Glutamatergic neuron (in vitro differentiated cells): ENCODE measurements at places on chromosomes 4 and X. TPM values are rescaled to one million over a fixed set of nuclear protein-coding genes. Genes with fewer than 3 reads are reported as not detected.

GRCh38 chr4:72283357-72283756 lies 251.6 kb downstream of the NPFFR2 start:
- no peaks in the 10 kb centered on the region for H3K36me3 ChIP-seq
- no peaks in the 10 kb centered on the region for H3K27me3 ChIP-seq

DNA sequence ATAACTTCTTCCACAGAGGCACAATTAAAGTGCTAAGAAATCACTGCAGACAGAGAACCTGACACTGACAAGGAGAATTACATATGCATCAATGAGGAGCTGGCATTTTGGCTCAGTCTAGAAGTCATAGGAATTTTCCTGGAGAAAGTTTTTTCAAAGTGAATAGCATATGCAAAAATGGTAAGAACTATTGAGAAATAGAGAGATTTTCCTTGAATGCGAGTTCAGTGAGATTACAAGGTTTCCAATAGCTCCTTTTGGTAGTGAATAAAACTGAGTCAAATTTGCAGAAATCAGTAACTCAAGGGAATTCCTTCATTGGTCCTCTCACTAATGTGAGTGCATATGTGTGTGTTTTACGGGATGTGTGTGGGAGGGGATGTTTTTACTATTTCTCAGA lies 557.5 kb downstream of the PPARGC1A start:
- no peak overlapping the region for H3K4me3 ChIP-seq
- H3K27ac ChIP-seq, result no peak overlapping the region
- no peaks in the 10 kb centered on the region for H3K36me3 ChIP-seq
- no peak for DNase-seq

DNA sequence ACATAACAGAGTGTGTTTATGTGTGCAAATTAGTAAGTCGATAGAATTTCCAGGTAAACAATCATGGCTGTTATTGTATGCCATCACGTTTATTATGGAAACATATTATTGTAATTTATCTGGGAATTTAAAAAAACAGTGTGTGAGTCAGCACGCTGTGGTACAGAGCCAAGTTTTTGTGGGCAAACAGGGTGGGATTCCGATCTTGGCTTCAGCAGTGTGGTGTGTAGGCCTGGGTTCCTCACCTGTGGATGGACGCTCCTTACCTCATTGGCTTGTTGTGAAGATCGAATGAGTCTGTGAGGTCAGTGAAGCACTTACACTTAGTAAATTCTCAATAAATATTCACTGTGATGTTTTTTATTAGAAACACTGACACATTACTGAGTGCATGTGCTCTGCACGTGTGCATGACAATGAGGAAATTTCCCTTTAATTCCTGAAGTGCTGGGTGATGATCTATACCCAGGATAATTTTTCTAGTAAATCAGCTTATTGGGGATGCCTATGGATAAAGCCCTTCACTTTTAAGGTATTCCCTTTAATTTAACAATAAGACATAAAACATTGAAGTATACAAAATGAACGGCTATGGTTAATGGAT lies 36.4 kb downstream of the SLIT2 start:
- no peak overlapping the region for H3K4me3 ChIP-seq
- H3K27ac ChIP-seq, result no peak overlapping the region

Gene RAB33A
- 13.3 TPM for total RNA-seq

DNA sequence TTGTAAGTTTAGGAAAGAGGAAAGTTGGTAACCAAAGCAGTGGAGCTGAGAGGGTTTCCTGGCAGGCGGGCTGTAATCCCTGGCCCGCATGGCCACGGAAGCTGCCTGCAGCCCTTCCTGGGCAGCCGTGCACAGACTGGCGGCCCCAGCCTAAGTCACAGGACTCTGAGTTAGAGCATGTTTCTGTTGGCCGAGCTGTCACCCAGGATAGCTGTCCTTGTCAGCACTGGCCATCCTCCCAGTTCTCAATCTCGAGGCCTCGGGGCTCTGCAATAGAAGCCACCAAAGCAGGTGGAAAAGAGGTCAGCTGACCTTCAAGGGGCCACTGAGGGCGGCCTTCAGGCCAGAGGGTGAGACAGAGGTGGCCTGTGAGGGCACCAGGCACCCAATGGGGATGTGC lies 20.5 kb downstream of the PNMA6E start:
- H3K27ac ChIP-seq, result no peak overlapping the region
- H3K4me3 ChIP-seq, result no peak overlapping the region
- no peaks in the 10 kb centered on the region for H3K4me1 ChIP-seq
- no peaks in the 10 kb centered on the region for H3K36me3 ChIP-seq

Gene MAGED4
- total RNA-seq, result 192 TPM

- peaks cover 4% of the 10 kb centered on the region for H3K27me3 ChIP-seq
- H3K4me1 ChIP-seq, result no peaks in the 10 kb centered on the region
- peaks cover 5% of the 10 kb centered on the region for H3K36me3 ChIP-seq
- peak overlapping the region; percentile 77 for H3K27ac ChIP-seq
Measured at GRCh38 chrX:150958177-150958576, 25.0 kb upstream of the HMGB3 start.

Gene CLCN3
- 58.1 TPM for total RNA-seq

- H3K27ac ChIP-seq, result no peak overlapping the region
- no peak overlapping the region for H3K4me3 ChIP-seq
- no peak for DNase-seq
Measured at GRCh38 chrX:126695375-126695896, 124.1 kb upstream of the PRR32 start.

GRCh38 chr4:175412746-175413145 lies 399.3 kb downstream of the GPM6A start:
- H3K36me3 ChIP-seq, result peaks cover 18% of the 10 kb centered on the region
- DNase-seq, result no peak
- H3K4me1 ChIP-seq, result no peaks in the 10 kb centered on the region
- peaks cover 1% of the 10 kb centered on the region for H3K27me3 ChIP-seq
- H3K4me3 ChIP-seq, result no peak overlapping the region

GRCh38 chr4:95676190-95676589 lies 127.4 kb upstream of the UNC5C start:
- no peak overlapping the region for H3K27ac ChIP-seq
- H3K27me3 ChIP-seq, result no peaks in the 10 kb centered on the region
- DNase-seq, result no peak
- H3K36me3 ChIP-seq, result no peaks in the 10 kb centered on the region
- no peak overlapping the region for H3K4me3 ChIP-seq
- no peaks in the 10 kb centered on the region for H3K4me1 ChIP-seq

DNA sequence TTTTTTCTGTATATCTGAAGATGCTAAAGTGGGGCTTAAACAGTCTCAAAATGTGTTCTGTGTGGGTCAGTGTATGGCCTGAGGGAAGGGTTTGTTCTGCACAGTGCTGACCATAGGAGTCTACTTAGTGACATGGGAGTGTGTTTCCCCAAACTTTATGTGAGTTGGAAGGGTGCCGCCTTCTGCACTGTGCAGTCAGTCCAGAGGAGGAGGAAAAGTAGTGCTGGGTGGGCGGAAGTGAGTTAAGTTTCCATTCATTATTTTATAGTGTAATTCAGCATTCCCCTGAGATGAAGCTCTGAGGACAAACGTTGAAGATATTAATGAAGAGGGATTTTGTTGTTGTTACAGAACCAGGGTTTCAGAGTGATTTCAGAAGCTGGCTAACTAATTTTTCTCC lies 2.9 kb downstream of the CHST7 start:
- H3K36me3 ChIP-seq, result no peaks in the 10 kb centered on the region
- H3K4me1 ChIP-seq, result no peaks in the 10 kb centered on the region
- no peak overlapping the region for H3K27ac ChIP-seq
- DNase-seq, result no peak
- H3K4me3 ChIP-seq, result peak overlapping the region; percentile 31

- no peak overlapping the region for H3K27ac ChIP-seq
- H3K36me3 ChIP-seq, result peaks cover 18% of the 10 kb centered on the region
- no peaks in the 10 kb centered on the region for H3K4me1 ChIP-seq
Measured at GRCh38 chrX:334331-334891, 15.8 kb upstream of the GTPBP6 start.

DNA sequence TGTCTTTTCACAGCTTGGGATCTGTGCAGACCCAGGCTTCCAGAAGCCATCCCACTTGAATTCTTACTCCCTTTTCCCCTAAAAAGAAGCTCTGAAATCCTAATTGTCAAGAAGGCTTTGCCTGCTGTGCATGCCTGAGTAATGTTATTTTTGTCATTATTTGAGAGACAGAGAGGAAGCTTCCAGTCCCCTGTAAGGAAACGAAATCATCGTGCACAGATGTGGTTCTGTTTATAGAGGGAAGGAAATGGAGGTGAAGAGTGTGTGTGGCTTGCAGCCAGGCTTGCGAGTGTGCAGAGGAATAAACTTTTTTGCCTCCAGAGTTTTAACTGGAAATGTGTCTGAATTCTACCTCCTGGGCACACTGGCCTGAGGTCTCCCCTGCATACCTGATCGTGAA lies 70.2 kb downstream of the TBL1X start:
- no peaks in the 10 kb centered on the region for H3K36me3 ChIP-seq
- H3K27ac ChIP-seq, result no peak overlapping the region
- peaks cover 3% of the 10 kb centered on the region for H3K4me1 ChIP-seq
- peaks cover 3% of the 10 kb centered on the region for H3K27me3 ChIP-seq

Gene RADX
- total RNA-seq, result 7.5 TPM

- H3K27ac ChIP-seq, result no peak overlapping the region
- H3K27me3 ChIP-seq, result no peaks in the 10 kb centered on the region
- peak overlapping the region; percentile 20 for H3K4me3 ChIP-seq
- H3K36me3 ChIP-seq, result peaks cover 7% of the 10 kb centered on the region
- H3K4me1 ChIP-seq, result peaks cover 6% of the 10 kb centered on the region
- peak; percentile 18 for DNase-seq
Measured at GRCh38 chr4:146029939-146030710, 91.5 kb upstream of the ZNF827 start.

Gene SHISA3
- total RNA-seq, result 0.42 TPM

Gene CSAG3
- total RNA-seq, result 7.4 TPM

DNA sequence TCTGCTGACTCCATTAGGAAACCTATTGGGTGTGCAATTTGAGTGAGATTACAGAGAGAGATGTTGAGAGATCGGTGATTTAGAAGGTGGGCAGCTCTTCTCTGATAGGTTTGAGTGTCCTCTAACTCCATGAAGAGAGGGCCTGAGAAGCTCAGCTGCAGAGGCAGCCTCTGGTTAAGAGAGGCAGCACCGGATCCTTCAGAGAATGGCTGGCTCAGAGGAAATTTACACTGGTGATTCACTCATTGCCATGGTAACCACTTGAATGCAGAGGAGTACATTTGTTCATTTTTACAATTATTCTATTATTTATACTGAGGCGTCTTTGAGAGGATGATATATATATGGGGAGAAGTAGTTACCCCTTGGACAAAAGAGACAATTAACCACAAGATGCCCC lies 171.7 kb downstream of the PDGFRA start:
- H3K27ac ChIP-seq, result no peak overlapping the region
- peaks cover 2% of the 10 kb centered on the region for H3K27me3 ChIP-seq
- H3K4me3 ChIP-seq, result no peak overlapping the region
- no peaks in the 10 kb centered on the region for H3K4me1 ChIP-seq
- DNase-seq, result no peak
- peaks cover 4% of the 10 kb centered on the region for H3K36me3 ChIP-seq
